CD4-positive, alpha-beta T cell treated with Interleukin-17A for 4 hours (primary cell): ENCODE measurements at places on chromosomes 5 and 9.

DNA sequence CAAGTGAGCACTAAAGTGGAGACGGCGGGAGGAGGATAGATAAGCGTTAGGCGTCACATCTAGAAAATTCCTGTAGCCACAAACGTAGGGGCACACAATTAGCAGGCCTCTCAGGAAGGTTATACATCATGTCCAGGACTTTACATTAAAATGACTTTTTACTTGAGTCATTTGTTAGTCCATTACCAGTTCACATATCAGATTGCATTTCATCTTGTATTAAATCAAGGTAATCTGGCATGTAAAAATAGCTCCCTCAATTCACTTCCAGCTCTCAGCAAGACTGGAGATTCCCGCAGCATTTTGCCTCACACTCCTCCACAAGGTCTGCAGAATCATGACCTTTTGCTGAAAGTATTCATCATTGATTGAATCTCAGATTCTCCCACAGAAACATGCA is 118.8 kb downstream of the PRDM6 start:
- DNase-seq, result no peak

- no peak for DNase-seq
Observed at GRCh38 chr9:133188843-133189180, 20.2 kb downstream of the OBP2B start.

DNA sequence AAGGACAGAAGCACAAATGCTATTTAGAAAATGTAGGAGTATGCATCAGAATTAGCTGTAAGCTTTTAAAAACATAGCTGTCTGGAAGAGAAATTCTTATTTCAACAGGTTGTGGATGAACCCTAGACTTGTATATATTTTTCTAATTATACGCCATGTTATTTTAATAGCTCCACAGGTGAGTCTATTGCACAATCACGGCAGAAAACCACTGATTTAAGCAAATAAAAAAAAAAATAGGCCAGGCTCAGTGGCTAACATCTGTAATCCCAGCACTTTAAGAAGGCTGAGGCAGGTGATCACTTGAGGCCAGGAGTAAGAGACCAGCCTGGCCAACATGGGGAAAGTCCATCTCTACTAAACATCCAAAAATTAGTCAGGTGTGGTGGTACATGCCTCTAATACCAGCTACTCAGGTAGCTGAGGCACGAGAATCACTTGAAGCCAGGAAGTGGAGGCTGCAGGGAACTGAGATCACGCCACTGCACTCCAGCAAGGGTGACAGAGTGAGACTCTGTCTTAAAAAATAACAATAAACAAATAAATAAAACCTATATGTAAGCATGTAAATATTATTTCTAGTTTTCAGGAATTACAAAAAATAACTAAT is 11.7 kb downstream of the TRIM23 start:
- no peak for DNase-seq

DNA sequence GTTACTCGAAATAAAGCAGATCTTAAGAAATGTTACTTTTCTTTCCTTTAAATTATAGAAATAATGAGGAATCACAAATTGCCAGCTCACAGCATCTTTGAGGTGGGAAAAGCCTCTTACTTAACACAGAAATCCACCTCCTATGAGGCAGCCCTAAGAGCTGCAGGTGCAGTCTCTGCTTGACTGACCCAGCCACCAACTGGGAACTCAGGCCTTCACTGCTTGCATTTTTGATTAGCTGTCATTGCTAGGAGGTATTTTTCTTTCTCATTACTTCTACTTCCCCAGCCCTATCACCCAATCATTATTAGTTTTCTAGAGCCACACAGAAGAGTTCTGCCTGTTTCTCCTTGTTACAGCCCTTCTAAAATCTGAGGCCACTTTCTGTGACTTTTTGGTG is 416.5 kb upstream of the KLF4 start:
- no peak for DNase-seq

GRCh38 chr5:176541338-176542134 is 4.3 kb upstream of the RNF44 start:
- DNase-seq, result peak; percentile 90

- DNase-seq, result no peak
Observed at GRCh38 chr9:133735415-133735775, 2.8 kb downstream of the SARDH start.

GRCh38 chr5:177310332-177310731 is 1.4 kb downstream of the MXD3 start:
- DNase-seq, result no peak

DNA sequence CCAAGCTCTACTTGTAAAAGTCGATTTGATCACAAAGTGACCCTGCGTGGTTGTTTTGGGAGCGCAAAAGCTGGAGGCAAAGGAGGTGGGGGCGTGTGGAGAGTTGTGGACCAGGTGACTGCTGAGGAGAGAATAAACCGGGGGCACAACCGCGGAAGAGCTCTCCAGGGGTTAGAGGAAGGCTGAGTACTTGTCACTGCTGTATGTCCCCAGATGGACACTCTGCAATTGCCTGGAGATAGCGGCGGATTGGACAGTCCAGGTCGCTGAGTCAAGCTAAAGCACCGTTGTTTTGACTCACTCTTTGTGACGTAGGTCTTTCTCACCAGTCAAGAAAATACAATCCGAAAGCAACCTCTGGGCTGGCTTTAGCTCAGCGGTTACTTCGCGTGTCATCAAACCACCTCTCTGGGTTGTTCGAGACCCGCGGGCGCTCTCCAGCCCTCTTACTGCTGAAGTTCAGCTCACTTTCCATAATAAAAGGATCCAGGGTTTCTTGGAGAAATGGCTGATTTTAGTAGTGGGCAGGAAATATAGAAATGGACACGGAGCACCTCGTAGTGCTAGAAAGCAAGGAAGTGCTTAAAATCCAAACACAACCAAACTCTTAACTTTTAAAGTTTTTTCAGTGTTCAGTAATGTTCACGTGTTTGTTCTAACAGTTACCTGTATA is 25.7 kb downstream of the ZMAT2 start:
- DNase-seq, result peak; percentile 48

- no peak for DNase-seq
Observed at GRCh38 chr9:131319486-131319885, 30.0 kb downstream of the PLPP7 start.

GRCh38 chr5:141512390-141512910 is 23.6 kb downstream of the PCDHGC5 start:
- peak; percentile 92 for DNase-seq

- DNase-seq, result no peak
Observed at GRCh38 chr9:101336091-101336490, 48.7 kb downstream of the BAAT start.

GRCh38 chr9:129570450-129571297 is 50.2 kb downstream of the C9orf50 start:
- no peak for DNase-seq

DNA sequence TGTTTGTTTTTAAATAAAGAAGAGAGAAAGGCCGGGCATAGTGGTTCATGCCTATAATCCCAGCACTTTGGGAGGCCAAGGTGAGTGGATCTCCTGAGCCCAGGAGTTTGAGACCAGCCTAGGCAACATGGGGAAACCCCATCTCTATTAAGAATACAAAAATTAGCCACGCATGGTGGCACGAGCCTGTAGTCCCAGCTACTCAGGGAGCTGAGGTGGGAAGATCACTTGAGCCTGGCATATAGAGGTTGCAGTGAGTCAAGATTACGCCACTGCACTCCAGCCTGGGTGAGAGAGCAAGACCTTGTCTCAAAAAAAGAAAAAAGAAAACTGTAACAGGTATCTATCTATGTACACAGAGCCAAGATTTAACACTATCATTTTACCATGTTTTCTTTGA is 34.2 kb upstream of the CDC42SE2 start:
- DNase-seq, result no peak

DNA sequence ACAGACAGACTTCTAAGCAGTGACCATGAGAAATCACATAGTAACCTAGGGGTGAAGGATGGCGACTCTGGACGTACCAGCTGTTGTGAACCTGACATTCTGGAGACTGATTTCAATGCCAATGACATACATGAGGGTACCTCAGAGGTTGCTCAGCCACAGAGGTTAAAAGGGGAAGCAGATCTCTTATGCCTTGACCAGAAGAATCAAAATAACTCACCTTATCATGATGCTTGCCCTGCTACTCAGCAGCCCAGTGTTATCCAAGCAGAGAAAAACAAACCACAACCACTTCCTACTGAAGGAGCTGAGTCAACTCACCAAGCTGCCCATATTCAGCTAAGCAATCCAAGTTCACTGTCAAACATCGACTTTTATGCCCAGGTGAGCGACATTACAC is 38.0 kb upstream of the CCDC152 start:
- DNase-seq, result peak; percentile 7

DNA sequence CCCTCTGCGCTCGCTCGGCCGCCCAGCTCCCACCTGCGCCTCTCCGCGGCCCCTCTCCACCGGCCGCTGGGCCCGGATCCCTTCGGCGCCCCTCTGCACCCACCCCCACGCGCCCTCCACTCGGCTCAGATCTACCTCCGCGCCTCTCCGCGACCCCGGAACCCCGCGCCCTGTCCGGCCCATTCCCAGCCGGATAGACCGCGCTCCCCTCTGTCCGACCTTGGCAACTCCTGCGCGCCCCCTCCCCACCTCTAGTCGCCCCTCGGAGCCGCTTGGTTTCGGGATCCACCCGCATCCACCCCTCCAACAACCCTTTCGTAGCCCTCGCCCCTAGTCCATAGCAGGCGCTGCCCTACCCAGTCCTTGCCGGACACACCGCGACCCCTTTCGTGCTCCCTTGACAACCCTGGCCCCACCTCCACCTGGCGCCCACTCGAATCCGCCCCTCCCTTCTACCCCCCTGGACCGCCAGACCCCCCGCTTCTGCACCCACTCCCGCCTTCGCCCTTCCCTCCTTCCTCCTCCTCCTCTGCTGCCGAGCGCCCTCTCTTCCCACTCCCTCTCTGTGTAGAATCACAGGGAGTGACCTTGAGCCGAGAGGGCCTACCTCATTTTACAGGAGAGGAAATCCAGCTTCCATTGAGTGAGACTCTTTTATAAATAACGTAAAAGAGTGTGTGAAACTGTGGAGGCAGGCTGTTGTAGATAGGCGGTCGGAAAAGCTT is 525 bp upstream of the AK3 start:
- peak; percentile 29 for DNase-seq

- no peak for DNase-seq
Observed at GRCh38 chr9:78439866-78440830, 143.2 kb downstream of the PSAT1 start.

DNA sequence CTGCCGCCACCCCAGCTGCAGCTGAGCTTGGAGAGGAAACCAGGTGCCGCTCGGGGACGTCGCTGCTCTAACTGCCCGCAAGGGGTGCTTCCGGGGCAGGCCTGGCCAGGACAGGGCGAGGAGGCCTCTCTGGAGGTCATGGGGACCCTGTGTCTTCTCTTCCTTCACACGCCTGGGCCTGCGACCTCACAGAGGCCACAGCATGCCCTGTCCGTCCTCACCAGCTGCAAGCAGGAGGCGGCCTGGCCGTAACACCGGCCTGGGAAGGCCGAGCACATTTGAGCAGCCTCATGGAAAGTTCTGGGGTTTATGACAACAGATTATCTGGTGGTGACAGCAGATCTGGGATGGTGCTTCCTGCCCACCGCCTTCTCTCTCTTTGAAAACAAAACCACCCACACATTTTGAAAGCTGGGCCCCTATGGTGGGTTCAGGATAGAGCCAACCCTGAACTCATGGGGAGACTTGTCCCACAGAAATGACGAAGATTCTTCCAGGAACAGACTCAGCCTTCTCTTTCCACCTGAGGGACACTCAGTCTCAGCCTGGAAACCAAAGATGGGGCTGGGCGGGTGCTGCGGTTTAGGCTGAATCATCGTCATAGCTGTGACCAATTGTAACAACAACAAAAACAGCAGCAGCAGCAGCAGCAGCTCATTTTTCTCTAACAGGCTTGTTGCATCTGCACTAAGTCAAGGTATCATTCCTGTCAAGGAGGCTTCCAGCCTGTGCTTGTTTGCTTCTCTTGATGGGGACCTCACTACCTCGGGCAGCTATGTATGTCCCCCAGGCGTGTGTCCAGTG is 99.6 kb upstream of the RAPGEF1 start:
- peak; percentile 55 for DNase-seq

GRCh38 chr9:85262333-85262732 is 479.4 kb downstream of the AGTPBP1 start:
- no peak for DNase-seq

DNA sequence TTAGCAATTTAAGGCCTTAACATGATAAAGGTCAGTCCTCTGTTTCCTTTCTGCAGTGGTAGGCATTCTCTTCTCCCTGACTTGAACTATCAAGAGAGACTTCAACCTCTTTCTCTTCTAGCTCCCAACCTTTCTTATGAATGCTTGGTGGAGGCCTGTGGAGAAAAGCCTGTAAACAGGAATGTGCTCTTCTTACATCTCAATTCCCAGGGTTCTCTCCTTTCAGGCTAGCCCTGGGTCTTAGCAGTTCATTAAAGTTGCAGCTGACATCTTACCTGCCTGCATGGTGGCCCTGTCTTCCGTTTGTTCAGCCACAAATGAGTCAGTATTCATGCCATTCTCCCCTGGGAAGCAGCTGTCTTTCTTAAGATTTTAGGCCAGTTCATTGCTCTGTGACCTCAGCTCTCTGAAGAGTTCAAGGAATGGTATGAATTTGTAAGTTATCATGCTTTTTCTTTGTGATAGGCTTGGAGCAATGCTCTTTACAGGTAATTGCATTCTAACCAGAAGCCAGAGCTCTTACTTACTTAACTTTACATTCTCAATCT is 77.8 kb downstream of the ADCY2 start:
- DNase-seq, result no peak

- DNase-seq, result no peak
Observed at GRCh38 chr9:37100327-37100726, 20.0 kb upstream of the ZCCHC7 start.

DNA sequence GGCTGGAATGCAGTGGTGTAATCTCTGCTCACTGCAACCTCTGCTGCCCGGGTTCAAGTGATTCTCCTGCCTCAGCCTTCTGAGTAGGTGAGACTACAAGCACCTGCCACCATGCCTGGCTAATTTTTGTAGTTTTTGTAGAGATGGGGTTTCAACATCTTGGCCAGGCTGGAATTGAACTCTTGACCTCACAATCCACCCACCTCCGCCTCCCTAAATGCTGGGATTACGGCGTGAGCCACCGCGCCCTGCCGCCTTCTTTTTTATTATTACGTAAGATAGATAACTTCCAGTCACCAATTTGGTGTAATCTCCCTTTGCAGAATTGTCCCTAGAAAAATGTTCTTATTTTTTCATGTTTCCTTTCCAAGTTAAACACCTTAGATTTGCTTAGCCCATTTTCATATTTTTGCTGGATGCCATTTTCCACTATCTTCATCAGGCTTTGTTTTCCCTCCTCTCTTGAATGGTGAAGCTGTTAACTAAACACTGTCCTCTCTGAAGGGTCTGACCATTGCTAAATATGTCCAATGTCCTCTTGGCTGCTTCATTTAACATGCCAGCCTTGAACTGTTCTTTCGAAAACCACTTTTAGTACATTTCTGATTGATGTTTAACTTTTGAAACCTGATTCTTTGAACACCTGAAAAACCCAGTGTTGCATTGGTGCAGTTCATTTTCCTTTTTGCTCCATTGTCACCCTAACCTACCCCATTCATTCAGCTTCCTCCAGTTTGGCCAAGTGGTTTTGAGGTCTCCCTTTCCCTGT is 135.1 kb upstream of the PIK3R1 start:
- DNase-seq, result no peak

DNA sequence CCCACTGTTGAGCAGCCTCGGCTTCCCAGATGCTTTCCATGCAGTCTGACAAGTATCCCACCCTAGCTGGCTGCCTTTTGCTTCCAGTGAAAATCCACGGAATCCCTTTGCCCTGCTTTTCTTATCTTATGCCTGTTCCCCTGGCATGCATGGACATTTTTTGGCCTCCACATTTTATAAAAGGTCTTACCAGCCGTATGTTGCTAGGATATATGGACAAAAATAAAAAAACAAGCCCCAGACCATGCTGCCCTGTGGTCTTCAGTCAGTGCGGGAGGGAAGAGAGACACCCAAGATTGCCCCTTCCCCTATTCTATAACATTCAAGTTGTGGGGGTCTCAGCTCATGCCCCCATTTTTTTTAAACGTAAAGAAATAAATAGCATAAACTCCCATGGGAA is 129.6 kb downstream of the COL23A1 start:
- no peak for DNase-seq
